ENCODE measurements at places on chromosomes 6 and 20.
A peak's percentile ranks its signal among the peaks of the same experiment; 100 is the strongest.

GRCh38 chr6:31592396-31592771 is 422 bp downstream of the NCR3 start:
- no peak for DNase-seq

DNA sequence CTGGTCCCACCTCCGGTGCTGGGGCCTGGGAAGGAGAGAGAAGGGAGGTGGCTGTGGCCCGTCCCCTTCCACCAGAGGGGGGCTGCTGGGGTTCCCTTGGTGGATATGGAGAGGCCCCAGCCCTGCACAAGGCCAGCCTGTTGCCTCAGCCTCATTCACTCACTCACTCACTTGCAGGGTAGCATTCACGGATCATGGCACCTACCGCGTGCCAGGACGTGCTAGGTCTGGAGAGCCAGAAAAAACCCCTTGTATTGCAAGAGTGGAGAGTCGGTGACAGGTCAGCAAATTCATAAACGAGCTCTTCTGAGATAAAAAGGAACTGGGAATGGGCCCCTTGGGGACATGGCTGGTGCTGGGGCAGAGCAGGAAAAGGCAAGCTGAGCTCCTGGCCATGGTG is 6.4 kb upstream of the ZBTB46 start:
- no peak for DNase-seq

DNA sequence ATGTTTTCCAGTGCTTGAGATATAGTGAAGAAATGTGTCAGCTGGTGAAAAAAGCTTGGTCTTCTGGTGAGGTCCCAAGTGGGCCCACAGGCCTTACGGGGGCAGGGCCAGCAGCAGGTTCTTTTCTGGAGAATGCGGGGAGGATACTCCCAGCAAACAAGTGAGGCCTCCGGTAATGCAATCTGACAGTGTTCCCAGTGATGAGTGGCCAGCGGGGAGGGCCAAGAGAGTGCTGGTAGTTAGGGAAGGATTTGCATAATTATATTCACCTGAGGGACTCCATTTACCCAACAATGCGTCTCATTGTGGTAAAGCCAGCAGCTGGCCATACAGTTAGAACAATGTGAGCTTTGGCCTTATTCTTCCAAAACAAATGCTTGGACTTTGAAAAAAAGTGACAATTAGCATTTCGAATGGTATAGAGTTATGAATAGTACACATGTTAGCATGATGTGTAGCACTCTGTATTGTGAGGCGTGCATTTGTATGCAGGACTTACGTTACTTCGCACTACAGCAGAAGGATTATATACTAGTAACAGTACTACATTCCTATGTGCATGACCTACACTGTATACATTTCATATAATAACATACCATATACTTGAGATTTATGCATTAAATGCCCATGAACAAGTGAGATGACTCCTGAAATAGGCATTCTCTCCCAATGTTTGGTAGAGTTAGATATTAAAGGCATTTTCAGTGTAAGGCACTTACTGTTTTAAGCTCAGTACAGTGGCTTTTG is 69.8 kb downstream of the MYB start:
- no peak for DNase-seq

DNA sequence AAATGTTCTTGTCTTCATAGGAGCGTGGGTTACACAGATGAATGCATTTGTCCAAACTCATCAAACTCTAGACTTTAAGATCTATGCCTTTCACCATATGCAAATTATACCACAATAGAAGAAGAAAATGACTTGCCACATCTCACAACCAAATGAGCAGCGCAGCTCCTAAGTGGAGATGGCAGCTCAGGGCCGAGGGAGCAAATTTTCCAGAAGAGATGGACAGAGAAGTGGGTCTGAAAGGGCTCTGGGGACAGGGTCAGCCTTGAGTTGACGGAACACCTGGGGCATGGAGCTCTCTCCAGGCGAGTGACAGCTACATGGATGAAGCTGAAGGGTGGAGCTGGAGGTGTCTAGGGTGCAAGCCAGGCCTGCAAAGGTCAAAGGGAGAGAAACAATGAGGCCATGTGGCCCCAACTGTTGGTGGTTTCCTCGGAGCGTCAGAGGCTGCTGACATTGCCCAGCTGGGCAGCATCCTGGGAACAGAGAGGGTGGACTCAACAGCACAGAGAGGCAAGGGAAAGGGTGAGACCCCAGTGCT is 228.3 kb downstream of the NRN1 start:
- DNase-seq, result no peak

DNA sequence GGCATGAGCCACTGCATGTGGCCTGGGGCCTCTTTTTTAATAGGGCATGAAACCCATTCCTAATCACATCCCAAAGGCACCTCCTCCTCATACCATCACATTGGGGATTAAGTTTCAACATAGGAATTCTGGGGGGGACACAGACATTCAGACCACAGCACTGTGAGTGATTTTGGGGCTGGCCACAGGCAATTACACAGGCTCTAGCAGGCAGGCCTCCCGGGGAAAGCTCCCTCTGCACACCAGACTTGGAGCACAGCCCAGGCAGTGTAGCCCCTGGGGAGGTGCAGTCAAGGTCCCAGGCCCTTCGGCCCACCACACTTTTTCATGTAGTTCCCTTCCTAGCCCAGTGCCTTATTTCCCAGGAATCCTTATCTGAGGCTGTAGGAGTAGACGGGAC is 5.5 kb downstream of the SFT2D1 start:
- DNase-seq, result no peak

GRCh38 chr6:149164199-149164750 is 153.2 kb upstream of the TAB2 start:
- DNase-seq, result no peak

DNA sequence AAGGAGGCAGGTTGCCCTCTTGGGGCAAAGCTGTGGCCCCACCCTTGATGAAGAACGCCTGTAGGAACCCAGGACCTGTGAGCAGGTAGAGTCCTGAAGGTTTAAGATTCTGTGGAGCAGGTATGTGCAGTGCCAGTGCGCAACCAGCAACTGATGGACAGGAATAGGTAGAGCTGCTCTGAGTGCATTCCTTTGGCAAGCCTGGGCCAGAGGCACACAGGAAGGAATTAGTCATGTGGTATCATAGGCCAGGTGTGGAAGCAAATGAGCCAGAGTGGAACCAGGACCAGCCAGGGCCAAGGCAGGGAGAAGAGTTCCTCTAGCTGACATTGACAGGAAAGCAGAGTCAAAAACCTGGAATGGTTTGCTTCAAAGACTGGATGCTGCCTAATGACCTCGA is 1.4 kb upstream of the KHDC1 start:
- DNase-seq, result no peak

- DNase-seq, result peak; percentile 66
These were observed 122.6 kb downstream of the GPX5 start for GRCh38 chr6:28648035-28648877.

GRCh38 chr6:26554697-26555504 is 16.7 kb downstream of the HMGN4 start:
- peak; percentile 66 for DNase-seq

DNA sequence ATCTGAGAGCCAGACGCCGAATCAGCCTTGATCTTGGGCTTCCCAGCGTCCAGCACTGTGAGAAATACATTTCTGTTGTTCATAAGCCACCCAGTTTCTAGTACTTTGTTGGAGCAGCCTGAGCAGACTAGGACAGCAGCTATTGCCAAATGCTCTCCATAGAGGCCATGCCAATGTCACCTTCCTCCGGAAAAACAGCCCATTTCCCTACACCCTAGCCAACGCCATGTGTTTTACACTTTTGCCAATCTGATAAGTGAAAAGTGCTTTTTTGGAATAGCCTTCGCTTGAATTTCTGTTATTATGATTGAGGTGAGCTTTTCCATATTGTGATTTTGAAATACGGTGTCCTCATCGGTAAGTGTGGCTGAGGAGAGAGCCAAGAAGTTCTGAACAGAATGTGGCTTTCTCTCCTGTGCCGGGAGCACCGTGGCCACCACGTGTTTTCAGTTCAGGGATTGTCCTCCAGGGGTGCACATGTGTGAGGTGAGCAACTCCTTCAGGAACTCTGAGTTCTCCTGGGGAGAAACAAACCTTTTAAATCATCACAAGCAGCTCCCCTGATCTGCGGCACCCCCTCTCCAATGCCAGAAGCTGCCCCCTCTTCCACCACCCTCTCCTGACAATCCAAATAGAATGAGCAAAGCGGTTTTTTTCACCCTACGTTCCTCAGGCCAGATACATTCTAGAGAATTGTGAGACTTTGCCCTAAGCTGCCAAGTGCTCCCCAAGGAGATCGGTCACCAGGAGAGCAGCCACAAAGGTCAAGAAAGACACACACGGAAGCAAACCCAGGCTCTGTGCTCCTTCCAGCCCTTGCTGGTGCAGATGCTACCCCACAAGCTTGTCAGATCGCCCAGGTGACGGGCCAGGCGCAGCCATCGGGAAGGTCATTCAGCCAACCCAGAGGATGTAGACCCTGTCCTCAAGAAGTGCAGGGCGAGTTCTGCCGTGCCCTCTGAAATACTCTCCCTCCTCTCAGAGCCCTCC is 36.0 kb downstream of the TAF8 start:
- no peak for DNase-seq

- peak; percentile 80 for DNase-seq
These were observed 157.5 kb downstream of the TBX18 start for GRCh38 chr6:84606860-84607259.

All from fibroblast of gingiva (primary cell).